ENCODE measurements at places on chromosomes 16 and 17.

DNA sequence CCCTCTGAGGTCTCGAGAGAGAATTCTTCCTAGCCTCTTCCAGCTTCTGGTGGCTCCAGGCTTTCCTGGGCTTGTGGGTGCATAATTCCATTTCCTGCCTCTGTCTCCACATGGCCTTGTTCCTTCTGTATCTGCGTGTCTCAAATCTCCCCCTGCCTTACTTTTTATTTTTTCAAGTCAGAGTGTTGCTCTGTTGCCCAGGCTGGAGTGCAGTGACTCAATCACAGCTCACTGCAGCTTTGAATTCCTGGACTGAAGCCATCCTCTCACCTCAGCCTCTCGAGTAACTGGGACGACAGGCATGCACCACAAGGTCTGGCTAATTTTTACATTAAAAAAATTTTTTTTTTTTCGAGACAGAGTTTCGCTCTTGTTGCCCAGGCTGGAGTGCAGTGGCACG is 120.6 kb downstream of the SHISA9 start:
- DNase-seq = no peak

DNA sequence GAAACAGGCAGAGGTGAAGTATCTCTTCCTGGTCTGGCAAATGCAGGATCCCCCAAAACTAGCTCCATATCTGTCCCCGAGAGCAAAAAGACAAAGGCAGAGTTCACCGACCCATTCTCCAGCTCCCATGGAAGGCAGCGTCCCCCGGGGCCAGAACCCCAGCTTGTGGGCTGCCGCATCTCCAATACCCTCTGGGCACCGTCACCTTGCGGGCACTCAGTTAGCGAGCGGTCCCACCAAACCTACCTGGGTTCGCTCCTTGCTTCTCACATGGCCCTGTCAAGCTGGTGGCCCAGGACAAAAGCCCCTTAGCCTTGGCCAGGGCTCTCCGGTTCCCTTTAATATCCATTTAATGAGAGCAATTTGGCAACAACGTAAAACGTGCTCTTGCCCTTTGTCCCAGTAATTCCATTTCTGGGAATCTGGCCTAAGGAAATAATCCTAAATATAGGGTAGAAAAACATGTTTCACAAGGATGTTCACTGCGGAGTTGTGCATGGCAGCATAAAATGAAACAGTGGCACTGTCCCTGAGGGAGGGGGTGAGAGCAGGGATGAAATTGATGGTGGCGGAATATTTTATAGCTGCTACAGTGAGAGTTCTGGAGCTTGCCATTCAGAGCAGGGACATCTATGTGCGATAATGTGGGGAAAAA is 157.1 kb downstream of the CMIP start:
- DNase-seq = no peak

GRCh38 chr17:67126983-67127382 is 82.6 kb downstream of the CACNG1 start:
- DNase-seq = no peak

- DNase-seq = no peak
Observed at GRCh38 chr16:65487231-65487630, 365.4 kb upstream of the CDH11 start.

DNA sequence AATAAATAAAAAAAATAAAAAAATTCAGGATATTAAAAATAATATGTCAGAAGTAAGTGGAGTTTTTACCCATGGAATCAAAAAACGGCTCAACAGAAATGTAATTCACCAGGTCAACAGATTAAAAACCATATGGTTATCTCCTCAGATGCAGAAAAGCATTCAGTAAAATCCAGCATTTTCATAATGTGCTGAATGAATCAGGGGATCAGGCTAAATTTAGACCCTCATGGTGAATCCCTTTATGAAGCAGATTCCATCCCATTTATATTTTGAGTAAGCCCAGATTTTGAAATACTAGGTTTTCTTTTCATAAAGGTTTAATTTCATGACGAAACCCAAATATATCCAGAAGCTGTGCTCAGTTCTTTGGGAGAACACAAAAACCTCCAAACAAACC is 84.4 kb downstream of the OR1D5 start:
- DNase-seq = no peak

Data from GM13976 (cell line).